Stimulated activated CD4-positive, alpha-beta T cell treated with anti-CD3 and anti-CD28 coated beads, Interleukin-15, amount 100 ng/mL, for 24 hours (primary cell): ENCODE measurements at places on chromosomes 7 and 10.

DNA sequence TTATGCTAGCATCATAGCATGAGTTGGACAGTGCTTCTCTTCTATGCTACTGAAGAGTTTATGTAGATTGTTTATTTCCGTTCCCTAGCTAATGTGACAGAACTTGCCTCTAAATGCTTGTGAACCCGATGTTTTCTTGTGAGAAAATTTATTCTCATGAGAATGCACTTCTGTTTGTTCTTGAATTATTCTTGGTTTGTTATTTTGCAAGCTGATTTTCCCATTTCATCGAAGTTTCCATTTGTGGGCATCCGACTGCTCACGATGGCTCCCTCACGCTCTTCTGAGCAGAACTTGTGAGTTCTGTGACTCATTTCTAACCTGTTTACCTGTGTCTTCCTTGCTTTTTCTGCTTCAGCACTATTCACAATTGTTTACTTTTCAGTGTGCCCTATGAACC, 59.9 kb downstream of the WDFY4 start:
- no peak for DNase-seq

DNA sequence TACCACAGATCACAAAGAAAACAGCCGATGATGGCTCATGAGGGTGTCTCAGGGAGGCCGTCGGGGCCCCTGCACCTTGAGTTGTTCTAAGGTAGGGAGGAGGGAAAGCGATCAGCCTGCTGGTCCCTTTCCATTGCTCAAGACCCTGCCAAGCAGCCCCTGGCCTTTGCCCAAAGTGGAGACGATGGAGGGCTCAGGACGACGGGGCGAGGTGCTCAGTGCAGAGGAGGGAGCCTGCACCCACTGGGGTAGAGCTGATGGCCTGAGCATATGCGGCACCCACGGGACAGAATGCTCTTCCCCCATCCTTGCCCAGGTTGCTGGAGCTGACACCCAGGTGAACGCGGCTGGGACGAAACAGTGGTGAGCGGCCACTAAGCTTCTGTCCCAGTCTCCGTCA, 58.3 kb upstream of the FAM20C start:
- no peak for DNase-seq

DNA sequence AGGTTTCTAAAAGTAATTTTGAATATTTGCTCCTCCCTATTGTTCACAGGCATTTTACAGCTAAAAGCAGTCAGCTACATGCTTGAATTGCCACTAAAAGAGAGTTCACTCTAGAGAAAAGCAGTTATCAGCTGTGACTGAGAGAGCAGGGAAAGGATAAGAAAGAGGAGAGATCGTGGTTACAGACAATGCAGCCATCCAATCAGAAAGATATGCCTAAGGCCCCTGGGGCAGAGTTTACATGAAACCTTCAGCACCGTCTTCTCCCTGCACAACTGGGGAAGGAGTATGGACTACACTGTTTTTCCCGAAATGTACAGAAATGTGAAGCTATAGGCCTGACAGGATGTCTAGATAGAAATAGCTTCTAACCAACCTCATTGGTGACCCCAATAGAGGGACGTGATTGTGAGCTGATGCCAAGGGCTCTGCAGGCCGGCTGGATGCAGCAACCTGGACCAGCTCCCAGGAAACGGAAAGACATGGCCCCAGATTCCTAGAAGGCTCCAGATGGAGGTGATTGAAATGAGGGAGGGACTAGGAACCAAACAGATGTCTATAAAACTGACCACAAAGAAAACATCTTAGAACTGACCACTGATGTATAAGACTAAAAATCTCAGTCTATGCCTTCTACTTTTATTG, 3.2 kb upstream of the VSTM4 start:
- DNase-seq: no peak

- DNase-seq: no peak
Measured at GRCh38 chr7:112970771-112971170, 115.9 kb downstream of the GPR85 start.

- peak; percentile 51 for DNase-seq
Measured at GRCh38 chr10:80596391-80597257, 58.9 kb downstream of the SH2D4B start.

DNA sequence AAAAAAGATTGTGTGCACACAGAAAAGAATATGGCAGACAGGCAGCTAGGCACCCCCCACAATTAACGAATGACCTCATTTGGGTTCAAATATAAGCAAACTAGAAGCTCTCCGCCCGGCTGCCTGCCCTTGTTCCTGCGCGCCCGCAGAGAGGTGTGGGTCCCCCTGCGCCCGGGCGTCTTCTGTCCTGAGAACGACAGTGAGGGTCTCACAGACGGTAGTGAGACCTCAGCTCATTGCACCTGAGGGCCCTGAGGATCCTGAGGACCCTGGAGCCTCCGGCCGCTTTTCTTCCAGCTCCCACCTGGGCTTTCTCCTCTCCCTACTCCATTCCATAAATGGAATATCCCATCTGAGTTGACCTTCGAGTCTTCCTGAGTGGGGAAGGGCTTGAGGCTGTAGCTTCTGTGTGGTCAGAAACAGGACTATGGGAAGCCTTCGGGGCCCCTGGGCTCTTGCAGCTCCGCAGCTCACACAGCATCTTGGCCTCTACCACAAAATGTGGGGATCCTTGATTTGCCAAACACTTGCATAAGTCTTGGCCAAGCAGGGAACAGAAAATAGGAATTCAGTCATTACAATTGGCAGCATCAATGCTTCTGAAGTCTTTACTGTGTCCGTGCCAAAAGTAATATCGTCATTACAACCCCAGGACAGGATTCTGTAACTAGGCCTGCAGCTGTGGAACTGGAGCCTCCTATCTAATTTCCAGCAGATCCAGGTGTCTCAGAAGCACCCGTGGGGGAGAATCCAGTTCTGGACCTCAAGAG, 43.8 kb downstream of the JAKMIP3 start:
- DNase-seq: no peak

- DNase-seq: no peak
Measured at GRCh38 chr7:18754766-18755165, 259.2 kb downstream of the HDAC9 start.

GRCh38 chr7:7923818-7924217, 44.8 kb upstream of the GLCCI1 start:
- no peak for DNase-seq

- no peak for DNase-seq
Measured at GRCh38 chr7:106270122-106270977, 14.4 kb downstream of the NAMPT start.

GRCh38 chr7:1302936-1303335, 70.3 kb downstream of the UNCX start:
- no peak for DNase-seq

DNA sequence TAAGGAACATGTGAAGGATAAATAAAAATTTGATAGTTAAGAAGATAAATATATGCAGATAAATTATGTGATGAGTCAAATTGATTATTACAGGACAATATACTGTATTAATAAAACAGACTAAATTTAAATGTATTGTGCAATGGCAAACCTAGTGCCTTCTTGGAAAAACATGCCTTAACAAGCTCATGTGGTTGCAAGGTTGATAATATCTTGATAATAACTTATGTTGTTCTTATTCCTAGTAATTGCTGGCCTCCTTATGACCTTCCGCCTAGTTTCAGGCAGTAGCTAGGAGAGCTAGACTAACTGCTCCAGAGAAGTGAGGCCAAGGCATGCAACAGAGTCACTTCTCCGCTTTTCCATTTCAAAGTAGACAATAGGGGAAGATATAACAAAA, 7.6 kb upstream of the RAB11FIP2 start:
- DNase-seq: no peak

DNA sequence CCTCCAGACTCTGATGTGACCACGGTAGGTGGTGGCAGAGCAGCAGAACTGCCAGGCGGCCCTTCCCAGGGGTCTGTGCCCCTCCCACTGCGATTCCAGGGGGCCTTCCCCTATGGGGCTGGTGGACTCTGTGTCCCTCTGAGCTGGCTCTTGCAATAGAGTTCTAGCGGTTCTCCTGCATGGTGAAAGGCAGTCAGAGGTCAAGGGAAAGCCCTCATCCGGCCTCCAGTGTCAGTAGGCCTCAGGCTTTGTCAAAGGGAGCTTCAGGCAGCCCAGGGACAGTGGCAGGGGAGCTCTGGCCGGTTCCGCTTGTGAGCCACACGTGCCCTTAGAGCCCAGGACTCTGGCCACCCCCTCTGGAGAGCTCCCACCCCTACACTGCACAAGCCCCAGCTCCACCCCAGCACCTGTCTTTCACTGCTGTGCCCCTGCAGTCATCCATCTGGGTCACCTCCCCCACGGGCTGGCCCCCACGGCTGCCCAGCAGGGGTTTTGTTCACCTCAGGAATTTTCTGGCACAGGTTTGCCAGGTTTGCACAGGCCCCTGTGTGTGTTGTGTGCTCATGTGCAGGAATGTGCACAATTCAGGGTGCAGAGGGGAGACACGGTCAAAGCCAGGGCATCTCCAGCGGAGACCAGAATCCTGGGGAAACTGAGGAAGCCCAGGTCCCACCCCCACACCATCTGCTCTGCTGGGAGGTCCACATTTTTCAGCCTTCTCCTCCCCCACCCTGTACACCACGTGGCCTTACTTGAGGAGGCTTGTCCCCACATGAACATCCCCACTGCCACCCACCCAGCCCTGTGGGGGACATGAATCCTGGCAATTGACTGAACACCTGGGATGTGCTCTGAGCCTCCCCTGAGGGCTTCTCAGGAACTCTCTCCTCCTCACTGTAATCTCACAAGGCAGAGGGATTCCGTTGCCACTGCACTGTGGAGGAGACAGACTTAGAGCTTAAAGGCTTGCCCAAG, 23.8 kb downstream of the C10orf105 start:
- DNase-seq: no peak

DNA sequence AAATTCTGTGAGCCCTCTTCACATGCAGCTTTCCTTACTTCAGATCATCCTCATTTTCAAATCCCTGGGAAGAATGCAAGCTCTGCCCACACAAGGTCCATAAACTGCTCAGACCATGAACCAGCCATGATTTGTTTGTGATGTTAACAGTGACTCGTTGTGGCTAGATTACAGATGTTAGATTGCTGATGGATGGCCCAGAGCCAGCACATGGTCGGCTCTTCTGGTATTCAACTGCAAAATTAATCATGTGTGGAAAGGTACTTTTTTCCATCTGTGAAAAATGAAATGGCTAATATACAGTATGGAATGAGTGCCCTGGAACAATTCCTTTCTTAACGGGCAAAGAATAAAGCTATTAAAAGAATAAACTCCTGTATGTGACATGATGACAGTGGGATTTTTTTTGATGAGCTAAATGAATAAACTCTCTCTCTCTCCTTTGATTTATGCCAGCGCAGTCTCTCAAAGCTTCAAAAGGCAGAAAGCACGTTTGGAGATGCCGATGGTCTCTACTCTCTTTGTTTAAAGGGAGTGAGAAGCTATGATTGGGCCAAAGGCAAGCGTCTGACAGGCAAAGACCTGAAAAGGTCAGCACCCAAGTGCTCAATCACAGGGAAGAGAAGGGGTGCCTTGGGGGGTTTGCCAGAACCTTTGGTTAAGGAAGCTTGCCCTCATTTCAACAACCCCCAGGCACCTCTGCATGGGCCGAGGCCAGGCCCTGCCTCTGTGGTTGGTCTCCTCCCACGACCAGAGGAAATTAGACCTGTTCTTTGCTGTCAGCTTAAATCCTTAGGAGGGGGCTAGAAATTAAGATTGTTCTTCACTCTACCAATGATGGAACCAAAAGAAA, 444.0 kb upstream of the NFE2L3 start:
- DNase-seq: no peak

- DNase-seq: peak; percentile 74
Measured at GRCh38 chr7:130363026-130363847, 17.1 kb upstream of the CPA1 start.

GRCh38 chr7:141280100-141280499, 206.2 kb downstream of the TMEM178B start:
- DNase-seq: no peak

DNA sequence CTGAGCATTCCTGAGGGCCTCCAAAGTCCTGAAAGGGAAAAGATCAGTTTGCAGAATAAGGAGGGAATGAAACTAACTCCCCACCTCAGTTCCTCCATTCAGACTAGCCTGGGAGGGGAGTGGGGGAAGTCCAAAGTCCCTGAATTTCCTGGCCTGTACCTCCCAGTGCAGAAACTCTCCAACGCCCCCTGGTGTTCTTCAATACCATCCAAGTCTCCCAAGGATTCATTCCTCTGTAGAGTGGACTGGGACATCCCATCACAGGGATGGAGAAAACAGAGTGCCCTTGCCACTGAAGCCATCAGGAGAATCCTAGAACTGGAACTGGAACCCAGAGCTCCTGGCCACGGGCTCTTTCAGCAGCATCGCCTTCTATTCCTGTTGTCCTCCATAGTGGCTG, 1.6 kb upstream of the COL13A1 start:
- peak; percentile 32 for DNase-seq

DNA sequence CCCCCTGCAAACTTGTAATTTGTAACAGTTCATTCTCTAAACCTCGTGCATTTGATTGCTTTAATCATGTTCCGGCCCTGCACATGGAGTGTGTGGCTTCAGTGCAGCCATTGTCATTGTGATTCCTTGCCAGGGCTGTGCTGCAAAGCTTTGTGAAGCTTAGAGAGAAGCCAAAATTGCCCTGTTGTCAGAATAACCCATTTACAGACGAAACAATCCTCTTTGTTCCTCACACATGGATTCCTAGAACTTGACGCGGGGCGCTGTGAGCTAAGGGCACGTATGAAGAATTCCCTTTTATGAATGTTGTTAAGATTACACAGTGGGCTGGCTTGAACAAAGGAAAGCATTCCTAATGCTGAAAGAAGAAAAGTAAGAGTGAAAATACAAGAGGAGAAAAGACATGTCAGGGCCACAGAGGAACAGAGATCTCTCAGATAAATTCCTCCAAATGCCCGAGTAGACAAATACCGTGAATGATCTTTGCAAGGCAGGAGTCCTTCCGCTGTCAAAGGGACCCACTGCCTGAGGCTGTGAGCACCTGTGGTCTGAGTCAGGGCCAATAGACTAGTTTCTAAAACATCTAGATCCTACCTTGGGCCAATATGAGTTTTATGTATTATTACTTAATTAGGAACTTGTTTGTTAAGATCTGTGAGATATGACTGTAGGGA, 205.4 kb upstream of the C7orf33 start:
- DNase-seq: no peak

DNA sequence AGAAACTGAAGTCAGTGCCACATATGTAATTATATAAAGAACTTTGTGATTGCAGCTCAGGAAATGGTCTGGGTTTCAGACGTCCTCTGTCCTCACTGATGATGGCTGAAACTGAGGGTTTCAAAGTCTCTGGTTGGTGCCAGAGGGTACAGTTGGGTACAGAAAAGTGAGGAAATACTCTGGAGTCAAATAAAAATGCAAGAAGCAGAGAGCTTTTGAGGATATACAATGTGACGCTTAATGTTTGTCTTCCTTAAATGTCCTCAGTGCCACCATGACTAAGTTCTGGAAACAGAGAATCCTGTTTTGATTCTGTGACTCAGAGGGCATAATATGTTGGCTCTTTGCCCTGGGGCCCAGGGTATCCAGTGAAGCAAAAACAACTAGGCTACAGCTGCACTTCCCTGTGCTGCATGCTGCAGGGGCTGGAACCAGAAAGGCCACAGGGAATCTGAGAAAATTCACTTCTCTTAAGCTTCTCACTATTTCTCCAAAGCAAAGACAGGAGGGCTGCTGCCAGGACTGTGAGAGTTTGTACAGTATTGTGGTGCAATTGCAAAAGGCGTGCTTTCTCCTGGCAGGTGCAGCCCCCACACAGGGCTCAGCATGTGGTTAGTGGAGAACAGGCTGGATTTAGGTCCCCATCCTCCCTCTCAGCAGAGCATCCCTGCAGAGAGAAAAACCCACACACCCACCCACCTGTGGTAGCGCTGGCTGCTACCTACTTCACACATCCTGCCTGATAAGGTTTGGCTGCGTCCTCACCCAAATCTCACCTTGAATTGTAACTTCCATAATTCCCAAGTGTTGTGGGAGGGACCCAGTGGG, 169.5 kb upstream of the SVIL start:
- peak; percentile 35 for DNase-seq
